ENCODE measurements at places on chromosomes 6 and 20.

DNA sequence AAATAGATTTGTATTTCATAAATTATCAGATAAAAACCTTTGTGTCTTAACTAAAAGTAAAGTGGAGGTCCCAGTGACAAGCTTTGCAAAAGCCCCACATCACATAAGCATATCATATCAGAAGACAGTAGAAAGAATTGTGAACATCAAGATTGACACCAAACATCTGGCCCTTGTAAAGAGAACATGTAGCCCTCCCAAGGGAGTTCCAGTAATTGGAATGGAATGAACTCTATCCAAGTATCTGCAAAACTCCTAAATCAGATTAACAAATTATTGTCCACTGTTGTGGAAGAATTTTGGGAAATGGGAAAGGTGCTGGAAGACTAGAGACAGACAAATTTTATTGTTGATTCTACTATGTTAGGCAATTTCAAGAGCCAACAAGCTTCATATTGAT is 268.8 kb downstream of the KCNQ5 start:
- DNase-seq = no peak

GRCh38 chr20:58216334-58216733 is 12.1 kb downstream of the ANKRD60 start:
- DNase-seq = no peak

DNA sequence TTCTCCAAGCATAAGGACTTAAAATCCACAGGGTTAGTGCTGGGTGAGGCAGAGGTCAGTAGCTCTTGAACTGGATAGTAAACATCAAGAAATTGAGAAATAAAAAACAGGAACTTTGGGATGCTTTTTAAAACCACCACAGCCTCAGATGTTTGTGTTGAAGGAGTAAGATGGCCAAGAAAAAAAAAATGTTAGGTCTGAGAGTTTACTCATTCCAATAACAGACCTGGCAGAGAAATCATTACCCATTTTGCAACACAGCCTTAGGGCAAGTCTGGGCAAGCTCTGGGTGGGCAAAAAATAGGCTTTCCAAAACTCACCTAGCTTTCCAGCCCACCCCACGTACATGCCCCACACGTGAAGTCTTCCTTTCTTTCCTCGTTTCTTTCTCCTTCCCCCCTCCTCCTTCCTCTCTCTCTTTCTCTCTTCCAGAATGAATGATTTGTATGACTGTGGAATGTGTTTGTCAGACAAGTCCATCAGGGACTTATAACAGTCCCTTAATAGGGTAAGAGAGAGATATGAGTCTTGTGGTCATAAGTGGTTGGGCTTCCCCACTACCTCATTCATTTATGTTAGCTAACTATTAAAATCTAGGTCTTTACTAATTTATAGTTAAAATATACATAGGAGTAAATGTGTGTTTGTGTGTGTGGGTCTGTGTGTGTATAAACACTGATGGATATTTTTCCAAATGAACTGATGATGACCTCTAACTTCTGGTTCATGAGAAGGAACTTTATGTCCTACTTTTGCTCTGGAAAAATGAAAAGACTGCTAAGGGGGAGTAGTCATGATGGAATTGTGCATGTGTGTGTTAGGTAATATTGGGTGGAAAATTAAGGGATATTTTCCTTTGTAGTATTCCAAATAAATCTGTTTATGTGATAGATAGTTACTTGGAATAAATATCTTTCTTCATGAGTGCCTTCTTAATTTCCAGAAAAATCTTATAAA is 18.0 kb upstream of the DSE start:
- DNase-seq = no peak

DNA sequence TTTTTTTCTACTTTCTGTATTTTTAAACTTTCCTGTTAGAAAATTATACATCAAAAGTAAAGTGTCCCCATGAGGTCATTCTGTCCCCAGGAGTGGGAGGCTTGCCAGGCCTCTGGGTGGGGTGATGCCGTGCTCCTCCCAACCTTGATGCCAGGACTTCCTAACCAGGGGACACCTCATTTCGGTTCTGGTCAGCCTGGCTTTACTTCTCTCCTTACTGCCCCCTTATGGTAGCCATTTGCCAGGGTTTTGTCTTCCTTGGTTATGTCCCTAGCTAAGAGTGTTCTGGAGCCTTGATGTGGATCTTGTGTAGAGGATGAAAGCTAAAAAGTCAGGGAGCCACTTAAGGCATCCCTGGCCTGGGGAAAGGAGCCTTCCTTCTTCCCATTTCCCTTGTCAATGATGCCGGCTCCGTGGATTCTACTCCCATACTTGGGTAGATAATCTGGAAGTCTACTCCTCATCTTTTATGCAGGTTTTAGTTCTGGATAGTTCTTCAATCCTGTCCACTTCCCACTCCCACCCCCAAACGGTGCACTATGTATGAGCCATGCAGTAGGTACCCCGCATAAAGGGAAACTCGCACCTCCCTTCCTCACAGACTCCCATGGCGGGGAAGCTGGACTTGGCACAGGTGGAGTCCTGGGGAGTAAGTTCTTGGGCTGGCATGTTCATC is 164.1 kb upstream of the SALL4 start:
- DNase-seq = no peak

GRCh38 chr6:21227486-21227885 is 366.1 kb upstream of the SOX4 start:
- no peak for DNase-seq

GRCh38 chr6:156866220-156867015 is 89.2 kb downstream of the ARID1B start:
- DNase-seq = no peak

DNA sequence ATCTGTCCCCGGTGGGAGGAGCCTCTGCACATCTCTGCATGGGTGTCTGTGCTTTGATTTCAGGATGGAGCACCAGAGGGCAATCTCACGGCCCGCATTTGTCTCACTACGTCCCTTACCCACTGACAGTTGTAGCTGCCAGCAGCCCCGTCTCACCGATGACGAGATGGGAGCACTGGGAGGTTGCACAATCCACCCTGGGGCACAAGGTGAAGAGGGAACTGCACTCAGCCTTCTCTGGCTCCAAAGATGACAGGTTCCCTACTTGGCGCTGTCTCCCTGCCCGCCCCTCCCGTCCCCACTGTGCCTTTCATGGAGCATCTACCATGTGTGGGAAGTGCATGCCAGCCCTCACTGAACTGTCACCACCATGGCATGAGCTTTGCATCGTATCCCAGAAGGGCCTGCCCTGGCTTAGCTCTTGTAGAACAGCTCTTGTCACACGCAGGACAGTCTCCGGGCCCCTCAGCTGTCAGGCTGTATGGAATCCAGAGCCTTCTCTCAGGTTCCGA is 99.9 kb upstream of the PMEPA1 start:
- DNase-seq = no peak

GRCh38 chr20:5789827-5790226 is 39.6 kb downstream of the SHLD1 start:
- no peak for DNase-seq

- DNase-seq = no peak
Observed at GRCh38 chr20:50274570-50275430, 84.2 kb downstream of the CEBPB start.

- DNase-seq = no peak
Observed at GRCh38 chr6:132643547-132643946, 15.4 kb downstream of the TAAR1 start.

DNA sequence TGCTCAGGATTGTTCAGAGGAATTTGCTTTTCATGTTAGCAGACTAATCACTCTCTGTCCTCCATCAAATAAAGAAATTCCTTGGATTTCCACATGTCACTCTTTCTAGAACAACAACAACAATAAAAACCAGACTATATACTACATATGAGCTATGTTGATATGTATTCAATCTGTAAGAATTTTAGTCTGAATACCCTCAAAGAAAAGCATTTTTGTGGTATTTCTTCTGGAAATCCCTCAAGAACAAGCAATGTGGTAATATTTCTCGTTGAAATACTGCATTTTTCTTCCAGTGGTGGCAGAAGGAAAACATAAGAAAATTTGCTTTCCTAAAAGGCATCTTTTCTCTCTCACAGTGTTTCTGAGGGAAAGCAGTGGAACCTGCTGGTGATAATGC is 312.6 kb upstream of the RSPO3 start:
- DNase-seq = peak; percentile 69

GRCh38 chr20:51531141-51531710 is 11.3 kb downstream of the NFATC2 start:
- no peak for DNase-seq

DNA sequence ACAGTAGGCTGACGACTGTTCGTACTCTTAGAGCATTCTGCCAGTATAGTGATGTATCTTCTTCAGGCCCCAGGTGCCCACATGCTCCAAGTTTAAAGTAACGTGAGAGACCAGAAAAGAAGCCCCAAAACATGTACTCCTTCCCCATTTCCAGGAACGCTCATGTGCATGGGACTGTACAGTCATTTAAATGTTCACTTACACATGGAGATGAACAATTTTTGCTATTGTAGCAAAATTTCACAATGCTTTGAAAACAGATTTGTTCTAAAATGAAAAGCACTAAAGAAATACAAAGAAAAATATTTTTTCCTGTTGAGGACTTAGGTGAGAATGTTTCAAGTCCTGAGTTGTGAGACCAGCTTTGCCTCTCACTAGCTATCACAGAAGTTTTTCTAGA is 269.3 kb upstream of the PRDM1 start:
- DNase-seq = no peak

DNA sequence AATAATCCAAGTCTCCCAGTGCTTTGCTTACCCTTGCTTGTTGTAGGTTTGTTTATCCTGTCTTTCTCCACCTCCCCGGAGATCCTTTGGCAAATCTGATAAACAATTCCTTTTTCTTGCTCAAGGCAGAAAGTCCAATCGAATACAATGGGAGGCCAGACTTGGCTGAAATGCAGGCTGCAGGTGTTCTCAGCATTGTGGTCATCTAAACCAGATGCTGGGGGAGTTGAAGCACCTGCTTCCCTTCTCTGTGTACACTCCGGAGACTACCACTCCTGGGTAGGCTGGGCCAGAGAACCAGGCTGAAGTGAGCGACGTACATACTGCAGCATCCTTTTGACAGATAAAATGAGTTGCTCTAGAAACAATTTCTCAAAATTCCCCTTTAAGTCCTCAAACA is 82.6 kb upstream of the PREP start:
- no peak for DNase-seq

GRCh38 chr6:140609956-140610355 is 1235.5 kb upstream of the CITED2 start:
- peak; percentile 13 for DNase-seq

GRCh38 chr6:145151624-145152023 is 583.7 kb downstream of the EPM2A start:
- no peak for DNase-seq

- DNase-seq = no peak
Observed at GRCh38 chr6:100617633-100618350, 153.1 kb upstream of the SIM1 start.

GRCh38 chr6:105161421-105161820 is 18.4 kb downstream of the POPDC3 start:
- no peak for DNase-seq
